ENCODE measurements at places on chromosomes 5 and 9. TPM values are rescaled to one million over a fixed set of nuclear protein-coding genes. Genes with fewer than 3 reads are reported as not detected.

The SPINK6 gene
- 0.49 TPM for total RNA-seq

The CYSRT1 gene
- total RNA-seq: 3.6 TPM

The TNFSF15 gene
- total RNA-seq: 0.17 TPM

The CDC25C gene
- total RNA-seq: 10.5 TPM

The MSANTD3 gene
- total RNA-seq: 75.2 TPM

The CDK7 gene
- 60.9 TPM for total RNA-seq

The WNK2 gene
- 4.1 TPM for total RNA-seq

The CSF1R gene
- total RNA-seq: 0.28 TPM

The ARHGEF37 gene
- 1.3 TPM for total RNA-seq

The PCDHB7 gene
- not detected for total RNA-seq

The PCDHGB2 gene
- total RNA-seq: 0.13 TPM

The FOXI1 gene
- not detected for total RNA-seq

The SPATA31C1 gene
- total RNA-seq: not detected

The NR5A1 gene
- total RNA-seq: 0.09 TPM

The INSYN2B gene
- 0.71 TPM for total RNA-seq

The JADE2 gene
- total RNA-seq: 34.3 TPM

The HRCT1 gene
- 0.32 TPM for total RNA-seq

The CD72 gene
- total RNA-seq: 0.13 TPM

The F12 gene
- 22.9 TPM for total RNA-seq

The BTNL3 gene
- total RNA-seq: not detected

The TMEM174 gene
- not detected for total RNA-seq

The FCN2 gene
- total RNA-seq: not detected

The ADGRD2 gene
- total RNA-seq: not detected

The MLANA gene
- not detected for total RNA-seq

The TPPP gene
- total RNA-seq: 5.5 TPM

The FER gene
- 5.9 TPM for total RNA-seq

The ACOT12 gene
- total RNA-seq: not detected

All from A549 treated with GW870086 at 1 μM for 4 hours (cell line).